ENCODE measurements at places on chromosomes 5 and 9. TPM values are rescaled to one million over a fixed set of nuclear protein-coding genes. Genes with fewer than 3 reads are reported as not detected.

- H3K4me1 ChIP-seq, result no peaks in the 10 kb centered on the region
- H3K27me3 ChIP-seq, result no peaks in the 10 kb centered on the region
- H3K36me3 ChIP-seq, result no peaks in the 10 kb centered on the region
- no peak for DNase-seq
Observed at GRCh38 chr9:78905986-78906755, 609.2 kb downstream of the PSAT1 start.

The POLR3G gene
- 4.4 TPM for total RNA-seq

- H3K36me3 ChIP-seq, result no peaks in the 10 kb centered on the region
- H3K4me1 ChIP-seq, result peaks cover 16% of the 10 kb centered on the region
- H3K27me3 ChIP-seq, result no peaks in the 10 kb centered on the region
- DNase-seq, result peak; percentile 20
- no peak overlapping the region for H3K4me3 ChIP-seq
Observed at GRCh38 chr5:131242728-131243255, 21.1 kb upstream of the CDC42SE2 start.

- peak overlapping the region; percentile 56 for H3K27ac ChIP-seq
- peak; percentile 49 for DNase-seq
- no peak overlapping the region for H3K4me3 ChIP-seq
Observed at GRCh38 chr9:121607434-121608167, 43.8 kb upstream of the DAB2IP start.

DNA sequence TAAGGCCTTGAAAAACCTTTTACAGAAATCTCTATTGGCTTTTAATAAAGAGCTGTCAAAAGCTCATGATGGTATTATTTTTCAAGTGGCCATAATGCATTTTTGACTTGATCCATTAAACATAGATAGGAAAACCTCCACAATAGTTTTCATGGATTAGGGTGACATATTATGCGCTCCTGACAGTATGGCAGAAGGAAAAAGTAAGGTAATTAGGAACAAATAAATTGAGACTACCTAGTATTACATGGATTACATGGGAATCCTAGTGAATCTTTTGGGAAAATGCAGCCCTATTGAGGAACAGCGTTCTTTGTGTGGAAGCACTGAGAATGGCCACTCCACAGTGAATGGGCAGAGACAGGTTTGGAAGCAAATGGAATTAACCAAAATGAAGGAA is 171.2 kb downstream of the TRPM3 start:
- peaks cover 23% of the 10 kb centered on the region for H3K4me1 ChIP-seq
- H3K27ac ChIP-seq, result no peak overlapping the region
- H3K4me3 ChIP-seq, result no peak overlapping the region
- no peaks in the 10 kb centered on the region for H3K27me3 ChIP-seq
- no peaks in the 10 kb centered on the region for H3K36me3 ChIP-seq

DNA sequence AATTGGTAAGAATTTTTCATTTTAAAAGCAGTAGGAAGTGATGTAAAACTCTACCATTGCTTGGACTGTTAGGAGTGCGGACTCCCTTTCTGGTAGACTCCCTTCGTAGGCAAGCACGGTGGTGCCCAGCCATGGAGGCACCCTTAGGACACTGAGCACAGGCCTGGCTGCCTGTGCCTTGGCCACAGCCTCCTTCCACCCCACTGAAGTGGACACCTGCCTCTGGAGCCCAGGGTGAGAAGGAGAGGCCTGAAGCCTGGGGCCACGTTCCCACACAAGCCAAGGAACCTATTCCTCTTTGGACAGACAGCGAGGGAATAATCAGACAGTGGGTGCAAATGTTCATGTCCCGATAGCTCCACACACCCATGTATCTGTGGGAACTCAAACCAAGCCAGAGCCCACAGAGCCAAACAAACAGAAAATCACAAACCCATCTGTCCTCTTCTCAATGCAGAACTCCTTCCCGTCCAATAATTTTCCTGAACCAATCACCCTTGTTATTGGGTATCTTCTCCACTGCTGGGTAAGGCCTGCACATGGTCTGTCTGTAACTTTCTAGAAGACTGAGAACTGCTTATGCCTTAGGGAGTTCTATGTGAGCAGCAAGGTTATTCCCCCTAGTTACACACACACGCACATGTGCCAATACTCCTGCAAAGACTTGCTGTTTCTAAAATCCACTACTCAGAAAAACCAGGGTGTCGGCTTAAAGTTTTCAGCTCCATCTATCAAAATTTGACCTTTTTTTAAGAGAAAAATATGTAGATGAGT is 45.2 kb downstream of the UBE2QL1 start:
- H3K4me1 ChIP-seq, result peaks cover 19% of the 10 kb centered on the region
- no peak overlapping the region for H3K4me3 ChIP-seq
- H3K27me3 ChIP-seq, result peaks cover 85% of the 10 kb centered on the region
- no peaks in the 10 kb centered on the region for H3K36me3 ChIP-seq
- no peak for DNase-seq
- H3K27ac ChIP-seq, result no peak overlapping the region

The RGS7BP gene
- total RNA-seq, result not detected

The LVRN gene
- 0.40 TPM for total RNA-seq

DNA sequence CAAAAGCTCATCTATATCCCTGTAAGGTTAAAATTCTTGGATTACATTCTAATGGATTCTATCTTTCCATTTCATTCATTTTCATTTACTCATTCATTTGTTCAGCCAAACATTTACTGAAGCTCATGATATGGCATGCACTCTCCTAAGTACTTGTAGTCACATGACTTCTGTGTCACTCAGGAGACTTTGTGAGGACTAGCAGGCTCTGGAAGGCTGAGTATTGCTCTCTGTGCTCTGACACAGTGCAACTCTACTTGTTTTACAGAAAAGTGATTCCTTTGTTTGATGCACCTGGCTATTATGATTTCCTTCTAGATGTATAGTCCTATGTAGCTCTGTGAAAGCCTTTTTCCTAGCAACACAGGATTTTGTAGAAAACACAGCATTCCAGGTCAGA is 53.0 kb downstream of the YIPF5 start:
- H3K36me3 ChIP-seq, result no peaks in the 10 kb centered on the region
- no peak overlapping the region for H3K4me3 ChIP-seq
- no peaks in the 10 kb centered on the region for H3K27me3 ChIP-seq

- no peak overlapping the region for H3K27ac ChIP-seq
- no peaks in the 10 kb centered on the region for H3K27me3 ChIP-seq
- H3K4me3 ChIP-seq, result no peak overlapping the region
- no peaks in the 10 kb centered on the region for H3K4me1 ChIP-seq
- DNase-seq, result no peak
Observed at GRCh38 chr5:118224546-118224945, 763.8 kb downstream of the DTWD2 start.

The ZNF782 gene
- total RNA-seq, result 7.2 TPM

GRCh38 chr9:135340143-135340655 is 139.4 kb upstream of the PPP1R26 start:
- H3K4me3 ChIP-seq, result no peak overlapping the region
- H3K27ac ChIP-seq, result no peak overlapping the region
- no peaks in the 10 kb centered on the region for H3K36me3 ChIP-seq
- no peaks in the 10 kb centered on the region for H3K4me1 ChIP-seq
- H3K27me3 ChIP-seq, result peaks cover 98% of the 10 kb centered on the region

DNA sequence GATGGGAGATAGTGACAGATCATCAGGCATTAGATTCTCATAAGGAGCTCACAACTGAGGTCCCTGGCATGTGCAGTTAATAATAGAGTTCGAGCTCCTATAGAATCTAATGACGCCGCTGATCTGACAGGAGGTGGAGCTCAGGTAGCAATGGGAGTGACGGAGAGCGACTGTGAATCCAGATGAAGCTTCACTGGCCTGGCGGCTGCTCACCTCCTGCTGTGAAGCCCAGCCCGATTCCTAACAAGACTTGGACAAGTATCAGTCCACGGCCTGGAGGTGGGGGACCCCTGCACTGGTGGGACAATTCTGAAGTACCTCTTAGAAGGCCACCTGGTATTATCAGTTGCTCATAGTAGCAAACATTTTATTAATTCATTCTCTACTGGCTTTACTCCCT is 377.9 kb upstream of the ITGA1 start:
- no peaks in the 10 kb centered on the region for H3K36me3 ChIP-seq
- H3K27me3 ChIP-seq, result no peaks in the 10 kb centered on the region
- H3K4me3 ChIP-seq, result no peak overlapping the region
- H3K4me1 ChIP-seq, result no peaks in the 10 kb centered on the region
- H3K27ac ChIP-seq, result no peak overlapping the region

DNA sequence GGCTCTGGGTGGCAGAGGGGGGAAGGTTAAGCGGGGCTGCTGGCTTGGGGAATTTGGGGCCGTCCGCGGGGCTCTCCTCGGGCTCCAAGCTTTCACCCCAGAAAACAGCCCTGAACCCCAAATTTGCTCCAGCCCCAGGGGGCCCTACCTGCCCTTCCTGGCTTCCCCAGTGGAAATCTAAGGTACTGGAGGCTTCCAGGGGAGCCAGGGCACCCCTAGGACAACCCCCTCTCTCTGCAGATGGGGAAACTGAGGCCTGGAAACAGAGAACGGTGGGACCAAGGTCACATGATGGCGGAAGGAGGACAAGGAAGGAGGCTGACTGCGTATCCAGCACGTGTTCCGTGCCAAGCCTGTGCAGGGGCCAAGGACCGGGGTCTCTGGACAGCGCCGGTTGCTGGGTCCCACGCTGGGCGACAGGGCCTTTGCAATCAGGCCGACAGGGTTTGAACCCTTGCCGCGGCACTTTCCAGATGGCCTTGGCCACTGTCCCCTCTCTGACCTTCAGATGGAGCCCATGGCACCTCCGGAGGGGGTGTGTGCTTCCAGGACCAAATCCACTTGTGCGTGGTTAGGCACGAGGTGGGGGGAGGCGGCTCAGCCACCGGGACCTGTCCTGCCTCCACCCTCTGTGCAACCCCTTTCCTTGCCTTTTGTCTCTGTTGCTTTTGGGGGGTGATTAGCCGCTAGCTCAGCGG is 183.1 kb downstream of the C9orf50 start:
- no peaks in the 10 kb centered on the region for H3K36me3 ChIP-seq
- H3K4me3 ChIP-seq, result peak overlapping the region; percentile 52
- H3K27ac ChIP-seq, result no peak overlapping the region
- peaks cover 21% of the 10 kb centered on the region for H3K27me3 ChIP-seq
- no peaks in the 10 kb centered on the region for H3K4me1 ChIP-seq

DNA sequence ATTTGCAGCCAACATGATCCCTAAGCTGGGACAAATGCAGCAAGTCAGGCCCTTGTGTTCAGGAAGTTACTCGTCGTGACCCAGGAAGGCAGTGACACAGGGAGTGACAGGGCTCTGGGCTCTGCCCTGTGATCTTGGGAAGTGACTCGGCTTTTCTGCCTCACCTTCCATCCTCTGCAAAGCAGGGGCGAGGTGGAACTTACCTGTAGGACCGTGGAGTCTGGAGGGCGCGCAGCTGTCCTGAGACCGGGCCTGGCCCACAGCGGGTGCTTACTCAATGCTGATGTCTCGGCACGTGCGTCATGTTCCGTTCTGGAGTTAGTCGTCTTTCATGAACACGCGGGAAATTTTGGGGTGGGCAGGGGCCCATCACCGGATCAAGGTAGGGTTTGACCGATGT is 22.8 kb upstream of the LPCAT1 start:
- peak overlapping the region; percentile 58 for H3K27ac ChIP-seq
- H3K4me3 ChIP-seq, result no peak overlapping the region
- DNase-seq, result peak; percentile 5
- peaks cover 44% of the 10 kb centered on the region for H3K4me1 ChIP-seq

DNA sequence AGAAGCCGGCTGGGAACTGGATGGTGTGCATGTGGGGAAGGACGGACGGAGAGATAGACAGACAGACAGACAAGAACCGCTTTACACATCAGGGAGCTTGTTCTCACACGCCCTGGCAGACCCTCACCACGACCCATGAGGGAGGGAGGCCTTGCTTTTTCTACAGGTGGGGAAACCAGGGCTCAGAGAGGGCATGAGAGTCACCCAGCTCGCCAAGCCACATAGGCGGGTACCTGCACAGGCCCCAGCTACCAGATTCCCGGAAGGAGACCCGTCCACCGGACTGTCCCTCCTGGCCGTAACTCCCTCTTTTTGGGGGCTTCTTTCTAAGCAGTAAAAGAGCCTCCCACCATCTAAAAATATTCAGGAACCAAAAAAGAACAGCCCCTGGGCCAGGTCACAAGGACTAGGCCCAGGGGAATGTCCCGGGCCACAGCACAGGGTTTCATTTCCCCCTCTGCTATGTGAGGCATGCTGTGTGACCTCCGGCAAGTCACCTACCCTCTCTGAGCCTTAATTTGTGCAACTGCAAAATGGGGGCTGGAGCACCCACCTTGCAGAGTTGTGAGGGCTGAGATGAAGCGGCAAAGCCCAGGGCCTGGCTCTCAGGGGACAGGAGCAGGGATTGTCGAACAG is 84.4 kb upstream of the SARDH start:
- H3K4me1 ChIP-seq, result no peaks in the 10 kb centered on the region
- H3K27ac ChIP-seq, result no peak overlapping the region
- H3K4me3 ChIP-seq, result no peak overlapping the region
- DNase-seq, result no peak

DNA sequence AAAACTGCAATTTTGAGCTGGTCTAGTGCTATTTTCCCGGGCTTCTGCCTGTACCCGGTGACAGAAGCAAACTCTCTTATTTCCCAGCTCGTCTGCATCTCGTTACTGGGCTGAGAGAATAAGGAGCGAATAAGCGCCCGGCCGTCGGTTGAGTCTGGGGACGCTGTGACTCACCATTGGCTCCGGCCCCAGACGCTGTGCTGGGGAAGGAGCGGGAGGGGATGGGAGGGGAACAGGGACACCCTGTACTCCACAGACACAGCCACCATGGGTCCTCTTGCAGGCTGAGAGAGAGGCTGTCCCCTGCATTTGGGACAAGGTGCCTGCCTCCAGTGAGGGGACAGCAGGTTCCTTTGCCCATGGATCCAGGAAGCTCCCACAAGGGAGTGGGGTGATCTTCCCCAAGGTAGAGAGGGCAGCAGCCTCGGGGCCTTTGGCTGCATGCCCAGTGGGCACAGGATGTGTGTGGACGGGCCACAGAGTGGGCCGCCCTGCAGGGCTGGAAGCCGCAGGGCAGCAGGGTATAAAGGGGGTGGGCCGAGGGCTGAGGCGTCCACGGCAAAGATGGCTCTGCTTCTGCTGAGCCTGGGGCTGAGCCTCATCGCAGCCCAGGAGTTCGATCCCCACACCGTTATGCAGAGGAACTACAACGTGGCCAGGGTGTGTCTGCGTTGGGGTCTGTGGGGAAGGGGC is at the start of gene LCN9:
Gene LCN9, plus strand, starts transcription at position 552 of the 693 bp plus-strand sequence. Its CDS starts 13 bp downstream, at position 565.
- peaks cover 95% of the 10 kb centered on the region for H3K27me3 ChIP-seq
- H3K4me1 ChIP-seq, result no peaks in the 10 kb centered on the region
- no peak within 1 kb of the TSS for H3K27ac ChIP-seq
- no peak for DNase-seq
- H3K4me3 ChIP-seq, result no peak within 1 kb of the TSS
- no peaks in the 10 kb centered on the region for H3K36me3 ChIP-seq

GRCh38 chr9:136694163-136694871 is 7.1 kb upstream of the AGPAT2 start:
- H3K27me3 ChIP-seq, result no peaks in the 10 kb centered on the region
- no peaks in the 10 kb centered on the region for H3K36me3 ChIP-seq
- H3K4me3 ChIP-seq, result peak overlapping the region; percentile 43
- no peak for DNase-seq
- peak overlapping the region; percentile 94 for H3K27ac ChIP-seq
- peaks cover 47% of the 10 kb centered on the region for H3K4me1 ChIP-seq

- no peak for DNase-seq
- H3K27ac ChIP-seq, result no peak overlapping the region
- no peaks in the 10 kb centered on the region for H3K4me1 ChIP-seq
- H3K36me3 ChIP-seq, result no peaks in the 10 kb centered on the region
- no peaks in the 10 kb centered on the region for H3K27me3 ChIP-seq
- H3K4me3 ChIP-seq, result no peak overlapping the region
Observed at GRCh38 chr5:52481201-52481600, 306.5 kb upstream of the ITGA1 start.

All from PC-9 (cell line).